ENCODE measurements at places on chromosomes 16 and 17.
A peak's percentile ranks its signal among the peaks of the same experiment; 100 is the strongest.

- DNase-seq: peak; percentile 39
These were observed 61.4 kb upstream of the PLCG2 start for GRCh38 chr16:81717662-81718189.

DNA sequence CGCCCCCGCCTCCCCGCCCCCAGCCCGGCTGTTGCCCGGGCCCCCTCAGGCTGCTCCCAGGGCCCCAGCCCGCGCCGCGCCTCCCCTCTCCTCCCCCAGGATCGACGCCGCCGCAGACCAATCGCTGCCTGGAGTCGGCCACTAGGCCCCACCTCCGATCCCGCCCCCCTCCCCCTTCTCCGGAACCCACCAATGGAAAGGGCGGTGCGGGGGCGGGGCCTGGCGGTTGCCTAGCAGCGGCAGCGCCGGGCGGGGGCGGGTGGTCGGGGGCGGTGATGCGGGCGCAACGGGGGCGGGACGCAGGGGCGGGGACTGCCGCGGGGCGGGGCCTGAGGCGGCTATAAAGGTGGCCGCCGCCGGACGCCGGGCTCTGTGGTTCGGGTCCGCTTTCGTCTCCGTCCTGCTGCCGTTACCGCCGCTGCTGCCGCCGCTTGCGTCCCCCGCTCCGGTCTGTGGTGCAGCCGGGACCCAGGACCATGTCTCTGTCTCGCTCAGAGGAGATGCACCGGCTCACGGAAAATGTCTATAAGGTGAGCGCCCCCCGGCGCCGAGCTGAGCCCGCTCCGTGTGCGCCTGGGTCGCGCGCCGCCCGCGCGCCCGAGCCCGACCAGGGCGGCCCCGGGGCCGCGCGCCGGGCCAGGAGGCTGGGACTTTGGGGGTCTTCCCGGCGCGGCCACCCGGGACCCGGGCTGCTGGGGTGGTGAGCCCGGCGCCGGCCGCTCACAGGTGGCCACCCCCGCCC lies at the start of gene BAIAP2:
BAIAP2 (plus strand) TSS at position 373 of the 742 bp plus-strand sequence; CDS start at position 477, 104 bp downstream.
- peak; percentile 97 for DNase-seq

DNA sequence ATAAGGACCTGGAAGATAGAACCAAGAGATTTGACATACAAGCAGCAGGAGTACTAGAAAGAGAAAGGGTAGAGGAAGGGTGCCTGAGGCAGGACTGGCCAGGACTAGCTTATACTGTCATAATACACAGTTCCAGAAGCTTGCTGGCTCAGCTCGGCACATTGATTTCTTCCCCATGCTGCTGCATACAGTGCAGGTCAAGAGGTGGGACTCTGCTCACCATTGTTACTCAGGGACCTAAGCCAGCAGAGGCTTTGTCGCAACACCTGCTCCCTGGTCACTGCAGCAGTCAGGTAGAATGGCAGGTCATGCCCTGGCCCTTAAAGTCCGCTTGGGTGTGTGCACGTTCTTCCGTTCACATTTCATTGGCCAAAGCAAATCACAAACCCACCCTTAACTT lies 32.8 kb downstream of the LDHD start:
- DNase-seq: no peak

DNA sequence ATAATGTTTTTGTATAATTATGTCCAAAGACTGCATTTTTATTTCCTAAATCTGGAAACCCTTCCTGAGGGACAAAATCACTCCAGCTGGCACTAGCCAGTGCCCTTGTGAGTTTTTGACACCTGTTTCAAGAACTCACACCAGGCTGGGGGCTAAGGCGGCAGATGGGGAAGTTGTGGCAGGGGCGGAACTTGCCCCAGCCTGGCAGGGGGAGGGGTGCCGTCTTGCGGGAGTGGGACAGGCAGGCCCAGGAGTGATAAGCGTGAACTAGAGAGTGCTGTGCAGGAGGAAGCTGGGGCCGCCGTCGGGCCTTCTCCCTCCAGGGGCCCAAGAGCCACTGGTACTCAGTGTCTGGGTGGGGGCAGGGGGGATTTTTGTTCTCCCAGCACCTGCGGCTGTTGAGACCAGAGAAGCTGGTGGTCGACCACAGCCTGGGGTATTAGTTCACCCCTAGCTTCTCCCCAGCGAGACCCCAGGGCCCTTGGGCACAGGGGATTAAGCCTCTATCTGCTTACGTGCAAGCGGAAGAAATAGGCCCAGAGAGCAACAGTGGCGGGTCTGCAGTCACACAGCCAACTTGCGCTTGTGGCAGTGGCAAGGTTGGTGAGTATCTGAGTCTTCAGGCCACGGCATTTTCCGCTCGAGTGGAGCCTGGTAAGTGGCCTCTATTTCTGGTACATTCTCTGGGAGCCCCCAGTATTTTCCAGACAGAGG lies 40.2 kb upstream of the PLCG2 start:
- no peak for DNase-seq

DNA sequence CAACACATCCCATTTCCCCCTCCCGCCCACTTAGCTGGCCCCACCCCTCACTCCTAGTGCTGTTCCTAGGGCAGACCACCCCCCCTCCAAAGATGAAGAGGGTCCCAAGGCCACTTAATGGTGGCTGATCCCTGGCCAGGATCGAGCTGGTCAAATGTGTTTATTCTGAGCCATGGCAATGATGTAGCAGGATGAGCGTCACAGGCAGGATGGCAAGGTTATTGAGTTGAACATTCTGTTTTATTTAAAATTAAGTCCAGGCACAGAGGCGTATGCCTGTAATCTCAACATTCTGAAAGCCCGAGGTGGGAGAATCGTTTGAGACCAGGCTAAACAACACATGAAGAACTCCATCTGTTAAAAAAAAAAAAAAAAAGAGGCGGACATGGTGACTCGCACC lies 12.2 kb downstream of the ZNF423 start:
- DNase-seq: no peak

DNA sequence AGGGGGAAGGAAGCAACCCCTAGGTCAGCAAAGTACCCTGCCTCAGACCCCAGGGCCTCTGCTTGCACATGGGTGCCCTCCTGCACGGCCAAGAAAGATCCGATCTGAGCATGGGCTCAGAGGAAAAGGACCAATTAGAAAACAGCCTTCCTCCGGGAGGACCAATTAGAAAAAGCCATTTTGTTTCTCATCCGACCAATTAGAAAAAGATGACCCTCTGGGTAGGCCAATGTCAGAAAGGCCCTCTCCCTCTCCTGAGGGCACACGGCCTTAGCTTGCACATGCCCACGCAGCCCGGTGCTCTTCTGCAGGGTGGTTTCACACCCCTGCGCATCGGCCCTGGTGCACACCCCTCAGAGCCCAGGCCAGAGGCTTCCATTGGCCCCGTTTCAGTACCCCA lies 5.1 kb upstream of the CISD3 start:
- no peak for DNase-seq

DNA sequence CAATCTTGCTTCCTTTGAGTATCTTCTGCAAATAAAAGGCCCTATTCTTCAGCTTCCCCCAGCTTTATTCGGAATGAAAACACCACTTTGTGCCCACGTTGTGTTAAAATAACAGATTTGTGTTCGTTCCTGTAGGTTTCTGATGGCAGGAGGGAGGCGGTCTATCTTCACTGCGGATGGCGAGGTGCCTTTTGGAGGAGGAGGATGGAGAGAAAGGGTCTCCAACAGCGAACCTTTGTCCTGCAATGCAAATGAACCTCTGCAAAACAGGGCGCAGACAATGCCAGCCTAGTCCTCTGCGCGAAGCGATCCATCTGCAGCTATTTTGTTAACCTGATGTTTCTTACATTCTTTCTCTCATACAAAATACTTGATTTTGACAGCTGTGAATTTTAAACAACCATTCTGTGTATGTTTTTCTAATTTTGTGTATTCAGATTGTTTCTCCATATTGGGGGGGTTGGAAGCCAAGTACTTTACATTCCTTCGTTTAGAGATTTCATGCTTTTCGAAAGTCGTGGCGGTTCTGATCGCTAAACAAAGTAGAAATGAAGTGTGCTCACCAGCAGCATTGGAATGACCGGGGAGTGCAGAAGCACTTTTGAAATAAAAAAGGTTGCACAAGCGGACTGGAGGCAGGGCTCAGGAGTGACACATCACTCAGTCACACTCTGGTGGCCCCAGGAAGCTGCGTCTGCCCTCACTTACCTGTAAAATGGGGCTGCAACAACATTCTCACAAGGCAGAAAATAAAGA lies 279.0 kb upstream of the IRX5 start:
- DNase-seq: no peak

DNA sequence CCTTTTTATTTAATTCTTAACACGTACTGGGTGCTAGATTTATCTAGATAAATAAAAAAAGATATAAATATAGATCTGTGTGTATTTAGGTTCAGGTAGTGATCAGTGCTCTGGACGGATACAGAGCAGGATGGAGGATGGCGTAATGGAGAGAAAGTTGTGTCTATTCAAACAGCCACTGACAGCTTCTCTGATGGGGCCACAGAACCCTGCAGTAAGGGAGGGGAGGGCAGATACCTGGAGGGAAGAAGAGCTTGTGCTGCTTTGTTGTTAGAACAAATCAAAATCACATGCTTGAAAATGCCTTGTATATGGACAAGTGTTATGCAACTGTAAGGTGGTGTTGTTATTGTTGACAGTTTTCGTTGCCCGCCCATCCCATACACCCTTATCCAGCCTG lies 170.2 kb downstream of the UTP18 start:
- no peak for DNase-seq

DNA sequence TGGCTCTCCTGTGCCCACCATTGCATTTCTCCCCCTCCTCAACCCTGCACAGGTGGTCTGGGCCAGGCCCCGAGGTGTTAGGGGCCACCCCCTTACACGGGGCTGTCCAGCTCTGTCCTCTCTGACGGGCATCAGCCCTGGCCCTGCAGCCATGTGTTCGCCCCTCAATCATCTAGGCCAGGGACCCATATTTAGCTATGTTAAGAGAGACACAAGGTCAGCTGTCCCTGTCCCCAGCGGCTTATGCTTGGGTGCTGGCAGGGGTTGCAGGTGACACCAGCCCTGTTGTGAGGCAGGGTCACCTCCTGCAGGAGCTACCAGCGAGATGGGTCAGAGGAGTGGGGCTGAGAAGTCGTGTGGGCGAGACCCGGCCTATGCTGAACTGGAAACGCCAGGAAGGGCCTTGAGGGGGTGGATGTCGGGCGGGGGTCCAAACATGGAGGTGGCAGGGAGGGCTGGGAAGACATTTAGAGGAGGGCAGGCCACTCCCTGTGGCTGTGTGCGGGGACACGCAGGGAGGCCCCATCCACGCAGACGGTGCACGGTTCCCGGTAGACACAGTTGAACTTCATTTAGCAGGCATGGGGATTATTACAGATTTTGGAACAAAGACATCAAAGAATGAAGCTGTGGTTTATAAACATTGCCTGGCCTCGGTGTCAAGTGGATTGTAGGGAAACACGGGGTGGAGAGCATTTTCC lies 133.2 kb upstream of the CHMP6 start:
- no peak for DNase-seq

GRCh38 chr17:35799942-35800341 lies 4.5 kb upstream of the MMP28 start:
- DNase-seq: no peak

DNA sequence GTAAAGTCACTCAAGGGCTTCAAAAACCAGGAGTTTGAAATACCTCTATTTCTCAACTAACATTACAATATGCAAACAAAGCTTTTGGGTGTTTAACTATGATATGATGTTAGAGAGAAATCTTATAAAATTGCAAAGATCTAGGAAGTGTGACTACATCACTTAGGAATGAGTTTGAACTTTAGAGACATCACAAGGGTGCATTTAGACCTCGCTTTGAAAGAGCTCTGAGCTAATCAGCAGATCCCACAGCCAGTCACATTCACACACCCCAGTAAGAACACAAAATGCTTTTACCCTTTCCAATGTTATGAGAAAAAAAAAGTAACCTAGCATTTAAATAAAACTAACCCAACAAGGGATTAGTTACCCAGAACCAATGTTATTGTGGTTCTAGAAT lies 45.2 kb downstream of the HYDIN start:
- DNase-seq: no peak

GRCh38 chr16:53712065-53712464 lies 8.1 kb downstream of the FTO start:
- no peak for DNase-seq

GRCh38 chr17:57168695-57169094 lies 83.6 kb downstream of the AKAP1 start:
- DNase-seq: no peak

- no peak for DNase-seq
These were observed 53.1 kb downstream of the HS3ST3B1 start for GRCh38 chr17:14353861-14354474.

GRCh38 chr17:37067555-37068111 lies 118.9 kb downstream of the AATF start:
- no peak for DNase-seq

DNA sequence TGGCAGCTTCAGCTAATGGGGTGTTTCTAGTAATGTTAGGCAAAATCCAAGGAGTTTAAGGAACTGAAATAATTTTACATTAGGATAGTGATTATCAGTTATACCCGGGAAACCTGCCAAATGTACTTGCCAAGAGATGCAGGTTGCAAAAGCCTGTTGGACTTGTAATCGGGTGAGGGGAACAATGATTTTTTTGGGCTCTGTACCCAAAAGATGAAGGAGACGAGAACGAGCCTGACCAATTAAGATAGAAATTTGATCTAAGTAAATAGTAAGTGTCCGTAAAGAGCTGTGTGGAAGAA lies 56.3 kb upstream of the ARL4D start:
- DNase-seq: no peak

DNA sequence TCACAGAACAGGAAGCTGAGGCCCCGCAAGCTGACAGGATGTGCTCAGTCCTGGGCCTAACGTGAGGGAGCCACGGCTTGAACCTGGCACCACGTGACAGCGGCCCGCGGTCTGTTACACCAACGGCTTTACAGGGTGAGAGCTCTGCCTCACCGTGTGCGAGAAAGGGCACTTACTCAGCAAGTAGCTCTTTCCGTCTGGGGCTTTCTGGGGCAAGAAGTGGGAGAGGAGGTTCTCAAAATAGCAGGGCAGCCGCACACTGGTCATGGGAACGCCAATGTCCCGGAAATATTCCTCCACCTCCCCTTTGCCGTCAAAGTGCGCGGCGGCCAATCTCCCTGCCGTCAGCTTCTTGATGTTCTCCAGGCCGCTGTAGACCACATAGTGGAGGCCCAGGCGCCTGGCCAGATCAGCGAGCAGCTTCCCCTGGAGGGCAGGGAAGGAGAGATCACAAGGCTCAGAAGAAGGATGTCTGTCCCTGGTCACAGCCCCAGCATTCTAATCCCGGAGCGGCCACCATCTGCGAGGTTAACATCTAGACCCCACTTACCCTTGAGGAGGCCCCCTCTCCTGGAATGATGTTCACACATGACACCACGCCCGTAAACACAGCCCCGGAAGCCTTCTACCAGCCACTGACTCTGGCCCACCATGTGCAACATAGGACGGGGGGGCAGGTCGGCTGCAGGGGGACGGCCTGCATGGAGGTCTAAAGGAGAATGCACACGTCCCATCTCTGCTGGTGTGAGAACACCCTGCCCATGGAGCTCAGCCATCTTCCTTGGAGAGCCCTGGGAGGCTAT lies 8.2 kb downstream of the NMRAL1 start:
- peak; percentile 72 for DNase-seq

- peak; percentile 96 for DNase-seq
These were observed 10.6 kb upstream of the AURKB start for GRCh38 chr17:8220783-8221662.

DNA sequence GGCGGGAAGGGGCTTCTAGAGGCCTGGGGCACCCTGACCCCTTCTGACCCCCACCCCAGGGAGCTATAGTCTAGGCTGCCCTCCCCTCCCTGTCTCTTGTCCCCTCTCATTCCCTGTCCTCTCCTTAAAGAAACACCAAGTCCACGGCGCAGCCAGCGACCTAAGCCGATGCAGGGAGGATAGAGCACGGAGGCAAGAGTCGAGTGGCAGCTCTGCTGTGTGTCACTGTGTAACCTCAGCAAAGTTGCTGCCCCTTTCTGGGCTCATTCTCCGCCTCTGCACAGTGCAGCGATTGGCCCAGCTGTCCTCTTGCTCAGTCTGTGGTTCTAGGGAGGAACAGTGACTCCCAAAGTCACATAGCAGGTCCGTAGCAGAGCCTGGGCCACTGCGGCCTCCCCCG lies 36.5 kb upstream of the SBK1 start:
- DNase-seq: no peak

All from activated CD4-positive, alpha-beta T cell treated with anti-CD3 and anti-CD28 coated beads, Interleukin-2, Interleukin-6, amounts not matched to agents 100 ng/mL and 50 ng/mL, durations not matched to agents 16 hours and 8 hours (primary cell).